ENCODE measurements at places on chromosomes 11 and 22.

DNA sequence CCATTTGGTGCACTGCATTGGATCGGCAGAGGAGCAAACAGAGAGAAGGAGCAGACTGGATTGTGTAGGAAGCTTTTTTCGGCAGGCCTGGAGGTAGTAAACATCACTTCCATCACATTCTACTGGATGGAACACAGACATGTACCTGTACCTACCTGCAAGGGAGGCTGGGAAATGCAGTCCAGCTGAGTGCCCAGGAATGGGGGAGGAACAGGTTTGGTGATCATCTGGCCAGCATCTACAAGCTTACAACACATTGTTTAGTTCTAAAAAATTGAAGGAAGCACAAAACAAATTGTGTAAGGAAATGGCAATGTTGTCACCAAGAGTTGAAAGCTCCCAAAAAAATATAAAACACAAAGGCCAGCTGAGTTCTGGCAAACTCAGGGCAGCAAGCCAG lies 19.1 kb downstream of the SMIM38 start:
- DNase-seq, result no peak

GRCh38 chr11:43498561-43498960 lies 139.8 kb downstream of the TTC17 start:
- DNase-seq, result no peak

DNA sequence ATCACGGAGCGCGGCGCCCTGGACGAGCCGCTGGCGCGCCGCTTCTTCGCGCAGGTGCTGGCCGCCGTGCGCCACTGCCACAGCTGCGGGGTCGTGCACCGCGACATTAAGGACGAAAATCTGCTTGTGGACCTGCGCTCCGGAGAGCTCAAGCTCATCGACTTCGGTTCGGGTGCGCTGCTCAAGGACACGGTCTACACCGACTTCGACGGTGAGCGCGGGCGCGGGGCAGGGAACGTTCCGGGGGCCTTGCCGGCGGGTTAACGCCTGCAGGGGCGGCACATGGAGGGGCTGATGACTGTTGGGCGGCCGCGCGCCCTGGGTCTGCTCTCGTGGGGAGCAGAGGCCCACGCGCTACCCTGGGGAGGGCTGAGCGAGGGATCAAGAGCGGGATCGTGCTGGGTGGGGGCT lies 1.0 kb downstream of the PIM3 start:
- no peak for DNase-seq

DNA sequence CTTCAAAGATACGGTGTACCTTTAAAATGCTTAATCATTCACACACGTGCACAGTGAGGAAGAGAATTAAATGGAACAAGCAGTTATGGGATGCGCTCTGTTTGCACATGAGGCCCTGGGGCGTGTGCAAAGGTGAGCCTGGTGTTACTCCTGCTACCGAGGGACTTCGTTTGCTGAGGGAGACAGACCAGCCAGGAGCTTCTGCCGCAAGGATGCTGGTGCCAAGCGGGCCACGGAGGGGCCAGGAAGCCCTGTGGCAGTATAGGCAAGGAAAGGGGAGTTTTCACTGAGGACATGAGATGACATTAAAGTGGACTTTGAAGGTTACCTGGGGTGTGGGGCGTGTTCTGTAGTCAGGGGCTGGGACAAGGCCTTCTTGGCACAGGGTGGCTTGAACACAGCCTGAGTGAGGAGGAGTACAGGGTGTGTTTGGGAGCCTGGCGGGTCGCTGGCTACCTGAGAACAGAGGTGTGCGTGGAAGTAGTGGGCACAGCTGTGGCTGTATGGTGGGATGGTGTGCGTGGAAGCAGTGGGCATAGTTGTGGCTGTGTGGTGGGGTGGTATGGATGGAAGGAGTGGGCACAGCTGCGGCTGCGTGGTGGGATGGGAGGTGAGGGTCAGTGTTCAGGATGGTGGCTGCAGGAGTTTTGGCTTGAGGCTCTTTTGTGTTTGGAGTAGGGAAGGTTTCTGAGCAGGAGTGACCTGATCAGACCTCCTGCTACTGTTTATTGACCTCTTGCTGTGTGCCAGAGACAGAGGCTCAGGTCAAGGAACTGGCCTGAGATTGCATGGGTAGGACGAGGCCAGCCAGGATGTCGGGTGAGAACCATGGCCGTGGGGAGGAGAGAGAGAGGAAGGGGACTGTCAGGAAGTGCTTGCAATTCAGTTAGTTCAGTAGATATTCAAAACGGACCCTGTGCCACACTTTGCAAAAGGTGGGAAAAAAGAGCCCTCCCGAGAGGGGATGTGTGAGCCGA lies 13.7 kb downstream of the TBC1D22A start:
- no peak for DNase-seq

GRCh38 chr11:69877235-69877634 lies 58.0 kb upstream of the FGF3 start:
- DNase-seq, result no peak

DNA sequence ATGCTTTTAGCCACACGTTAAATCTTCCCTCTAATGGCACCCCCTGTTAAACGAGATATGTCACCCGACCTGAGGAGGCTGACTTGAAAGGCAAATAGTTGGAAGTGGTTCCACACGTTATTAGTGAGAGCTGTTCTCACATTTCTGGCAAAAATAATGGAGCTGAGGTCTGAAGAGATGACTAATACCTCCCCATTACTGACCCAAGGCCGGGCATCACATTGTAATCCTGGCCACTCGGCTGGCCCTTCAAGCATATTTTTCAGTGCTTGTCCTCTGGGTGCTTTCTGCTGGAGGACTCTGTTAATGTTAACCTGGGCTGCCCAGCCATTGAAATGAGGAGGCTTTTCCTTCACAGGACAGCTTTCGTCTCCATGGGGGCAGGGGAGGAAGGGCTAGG lies 260.0 kb upstream of the CADM1 start:
- DNase-seq, result no peak

GRCh38 chr11:90614318-90614717 lies 391.5 kb upstream of the CHORDC1 start:
- no peak for DNase-seq

DNA sequence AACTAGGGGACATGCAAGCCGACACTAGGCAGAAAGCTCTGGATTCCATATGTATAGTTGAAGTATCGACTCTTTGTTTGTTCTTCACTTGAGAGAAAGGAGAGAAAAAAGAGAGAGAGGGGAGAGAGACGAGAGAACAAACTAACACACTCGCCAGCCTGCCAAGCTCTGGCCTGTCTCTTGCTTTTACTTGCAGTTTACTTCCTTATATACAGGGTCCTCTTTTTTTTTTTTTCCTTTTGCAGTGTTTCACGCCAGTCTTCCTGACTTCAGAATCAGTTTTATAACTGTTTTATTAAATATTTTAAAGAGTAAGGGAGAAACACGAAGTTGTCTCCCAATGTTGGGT lies 19.9 kb downstream of the TEAD1 start:
- DNase-seq, result no peak

DNA sequence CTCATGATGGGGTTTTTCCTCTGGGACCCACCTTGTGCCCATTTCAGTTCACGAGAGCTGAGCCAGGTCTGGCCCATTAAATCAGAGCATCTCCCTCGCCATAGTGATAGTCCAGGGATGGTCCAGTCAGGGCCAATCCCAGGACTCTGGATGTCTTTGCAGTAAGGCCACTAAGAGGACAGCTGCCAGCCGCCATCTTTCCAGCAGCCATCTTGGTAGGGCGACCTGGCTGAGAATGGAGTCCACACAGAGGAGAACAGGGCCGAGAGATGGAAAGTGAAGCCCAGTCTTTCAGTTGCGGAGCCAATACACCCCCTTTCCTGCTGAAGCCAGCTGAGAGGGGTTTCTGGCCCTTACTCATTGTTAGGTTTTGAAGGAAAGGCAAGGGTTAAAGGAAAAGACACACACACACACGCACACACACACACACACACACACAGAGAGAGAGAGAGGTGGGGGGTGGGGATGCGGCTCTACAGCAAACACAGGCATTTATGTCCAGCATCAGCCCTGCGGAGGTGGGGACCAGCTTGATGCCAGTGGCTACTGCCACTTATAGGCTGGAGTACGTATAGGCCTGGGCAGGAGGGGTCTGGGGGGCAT lies 12.4 kb upstream of the KIAA0930 start:
- DNase-seq, result no peak

- DNase-seq, result no peak
Observed at GRCh38 chr11:47051217-47051616, 114.7 kb downstream of the CSTPP1 start.

GRCh38 chr22:47063606-47064005 lies 301.2 kb downstream of the TBC1D22A start:
- no peak for DNase-seq

DNA sequence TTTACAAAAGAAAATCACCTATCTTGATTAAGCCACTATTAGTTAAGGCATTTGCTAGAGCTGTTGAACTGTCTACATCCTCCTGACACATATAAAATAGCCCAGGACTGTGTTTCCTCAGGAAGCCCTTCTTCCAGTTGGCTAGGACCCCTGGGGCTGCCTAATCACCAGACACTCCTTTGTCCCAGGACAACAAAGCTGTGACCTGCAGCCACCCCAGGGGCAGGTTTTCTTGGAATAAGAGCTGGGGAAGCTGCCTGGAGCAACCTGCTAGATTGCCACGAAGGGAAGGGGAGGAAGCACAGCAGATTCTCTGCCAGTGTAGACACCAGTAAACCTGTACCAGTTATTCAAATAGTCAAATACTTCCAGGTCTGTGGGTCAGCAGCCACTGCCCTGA lies 17.6 kb downstream of the CHST1 start:
- no peak for DNase-seq

DNA sequence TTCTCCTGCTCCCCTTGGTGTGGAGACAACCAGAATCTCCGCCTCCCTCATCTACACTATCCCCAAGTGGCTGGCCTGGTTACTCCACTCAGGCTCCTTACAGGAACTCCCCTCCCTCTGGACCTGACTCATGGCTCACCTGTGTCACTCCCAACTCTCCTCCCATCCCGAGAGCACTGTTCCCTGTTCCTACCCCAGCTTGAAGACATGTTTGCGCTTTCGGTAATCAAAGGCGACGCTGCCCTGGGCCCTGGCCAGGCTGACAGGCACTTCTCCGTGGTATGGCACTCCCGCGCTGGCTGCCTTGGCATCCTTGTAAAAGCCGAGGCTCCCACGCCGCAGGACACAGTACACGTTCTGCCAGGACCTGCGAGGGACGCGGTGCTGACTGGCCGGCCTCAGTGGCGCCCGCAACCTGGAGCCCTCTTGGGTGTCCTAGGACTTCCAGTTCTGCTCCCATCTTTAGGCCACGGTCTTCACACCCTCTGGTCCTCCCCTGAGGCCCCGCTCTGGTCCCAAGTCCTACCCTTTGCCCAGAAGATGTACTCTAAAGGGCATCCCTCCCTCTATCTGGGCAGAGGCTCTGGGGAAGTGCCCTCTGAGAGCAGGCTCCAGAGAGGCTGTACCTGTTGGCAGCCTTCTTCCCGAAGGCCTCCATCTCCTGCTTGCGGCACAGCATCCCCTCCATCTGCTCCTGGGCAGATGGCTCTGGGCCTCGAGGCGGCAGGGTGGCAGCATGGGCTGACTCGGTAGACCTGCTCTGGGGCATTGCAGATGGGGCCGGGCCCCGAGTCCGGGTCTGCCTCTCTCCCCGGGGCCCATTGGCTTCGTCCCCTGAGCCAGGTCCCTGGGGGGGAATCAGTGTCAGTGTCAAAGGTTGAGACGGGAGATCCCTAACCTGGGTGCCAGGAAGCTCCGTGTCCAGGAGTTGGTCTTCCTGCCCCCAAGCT lies 9.4 kb upstream of the RBM4B start:
- no peak for DNase-seq

DNA sequence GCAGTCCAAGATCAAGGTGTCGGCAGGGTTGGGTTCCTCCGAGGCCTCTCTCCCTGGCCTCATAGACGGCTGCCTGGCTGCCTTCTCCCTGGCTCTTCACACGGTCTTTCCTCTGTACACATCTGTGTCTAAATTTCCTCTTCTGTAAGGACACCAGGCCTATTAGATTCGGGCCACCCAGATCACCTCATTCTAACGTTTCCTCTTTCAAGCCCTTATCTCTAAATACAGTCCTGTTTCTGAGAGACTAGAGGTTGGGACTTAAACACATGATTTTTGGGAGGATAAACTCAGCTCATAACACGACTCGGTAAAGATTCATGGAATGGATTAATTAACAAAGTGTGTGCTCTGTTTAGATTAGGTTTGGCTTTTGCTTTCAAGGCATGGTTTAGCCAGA lies 136.0 kb upstream of the SORL1-AS1 start:
- DNase-seq, result no peak

- no peak for DNase-seq
Observed at GRCh38 chr11:72871119-72871518, 56.9 kb downstream of the ATG16L2 start.

DNA sequence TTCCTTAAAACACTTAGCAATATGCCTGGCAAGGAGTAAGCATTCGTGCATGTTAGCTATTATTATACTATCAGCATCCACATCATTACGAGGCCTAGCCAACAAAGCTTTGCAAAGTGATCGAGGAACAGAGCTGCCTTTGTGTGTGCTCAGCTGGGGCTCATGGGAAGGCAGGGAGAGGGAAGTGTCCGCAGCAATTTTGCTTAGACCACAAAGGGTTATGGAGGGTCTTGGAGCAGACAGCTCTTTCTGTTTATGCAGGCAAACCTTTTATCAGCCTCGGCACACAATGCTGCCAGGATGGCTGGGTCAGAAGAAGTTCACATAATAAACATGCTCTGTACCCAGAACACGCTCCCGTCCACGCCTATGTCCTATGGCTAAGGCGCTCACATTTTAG lies 10.9 kb upstream of the DKK3 start:
- DNase-seq, result no peak

Measured in stimulated activated CD4-positive, alpha-beta T cell treated with anti-CD3 and anti-CD28 coated beads, Interleukin-15, amount 100 ng/mL, for 24 hours (primary cell).